Stimulated activated CD8-positive, alpha-beta memory T cell treated with anti-CD3 and anti-CD28 coated beads, Interleukin-2, amount 100 ng/mL, for 1 hour (primary cell): ENCODE measurements at places on chromosomes 1 and 21.

GRCh38 chr1:200243042-200243437 lies 166.8 kb downstream of the ZNF281 start:
- no peak for DNase-seq

DNA sequence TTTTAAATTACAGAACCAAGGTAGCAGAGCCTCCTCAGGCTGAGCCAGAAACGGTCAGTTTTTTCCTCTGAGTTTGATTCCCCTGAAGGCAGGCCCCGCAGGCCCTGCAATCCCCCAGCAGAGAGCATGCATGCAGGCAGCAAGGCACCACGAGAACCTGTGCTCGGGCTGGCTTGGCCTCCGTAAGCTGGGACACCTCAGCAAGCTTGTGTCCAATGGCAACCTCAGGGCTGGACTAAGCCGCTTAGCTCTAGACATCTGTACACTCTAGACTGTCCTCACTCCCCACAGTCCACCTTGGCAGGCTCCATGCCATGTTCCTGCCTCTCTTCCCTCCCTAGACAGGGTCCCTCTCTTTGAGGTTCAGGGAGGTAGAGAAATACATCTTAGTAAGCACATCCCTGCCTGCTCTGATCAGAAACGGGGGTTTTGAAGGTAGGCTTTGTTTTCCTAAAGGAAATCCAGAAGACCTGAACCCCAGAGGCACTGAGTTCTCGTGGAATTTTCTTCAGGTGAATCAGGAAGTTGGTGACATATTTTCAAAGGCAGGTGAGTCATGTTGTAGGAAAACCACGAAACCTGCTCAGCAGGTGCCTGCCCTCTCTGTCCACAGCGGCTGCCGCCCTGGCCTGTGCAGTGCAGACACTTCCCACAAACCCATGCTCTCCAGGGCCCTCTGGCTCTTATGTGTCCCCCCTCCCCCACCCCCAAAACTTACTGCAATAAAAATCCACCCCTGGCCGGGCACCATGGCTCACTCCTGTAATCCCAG lies 7.0 kb downstream of the TMEM63A start:
- no peak for DNase-seq

GRCh38 chr1:36411674-36412648 lies 14.3 kb upstream of the LSM10 start:
- no peak for DNase-seq

- no peak for DNase-seq
These were observed 107.0 kb downstream of the PLXNA2 start for GRCh38 chr1:208137193-208137592.

DNA sequence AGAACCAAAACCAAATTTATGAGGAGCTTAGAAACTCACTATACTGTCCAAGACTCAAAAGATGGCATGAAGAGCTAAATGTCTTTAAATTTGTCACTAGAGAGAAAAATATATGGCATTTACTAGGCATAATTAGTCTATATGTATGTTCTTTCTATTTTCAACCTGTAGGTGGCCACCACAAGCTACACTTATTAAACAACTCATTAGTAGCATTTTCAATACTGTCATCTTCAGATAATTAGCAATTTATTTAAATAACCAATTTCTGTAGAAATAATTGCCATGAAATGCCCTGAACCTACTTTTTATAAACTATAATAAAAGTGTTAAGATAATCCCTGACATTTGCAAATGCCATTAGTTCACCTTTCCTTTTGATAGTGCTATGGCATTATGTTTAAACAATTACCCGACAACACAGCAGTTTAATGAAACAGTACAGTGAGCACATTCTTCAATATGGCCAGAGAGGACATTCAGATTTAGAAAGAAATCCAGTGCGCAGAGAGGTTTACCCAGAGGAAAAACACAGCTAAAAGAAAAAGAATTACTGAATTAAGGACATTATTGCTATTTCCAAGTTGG lies 522.5 kb downstream of the PTBP2 start:
- no peak for DNase-seq
